Stimulated activated CD8-positive, alpha-beta memory T cell treated with anti-CD3 and anti-CD28 coated beads, Interleukin-2, amount 100 ng/mL, for 1 hour (primary cell): ENCODE measurements at places on chromosomes 2 and 18.
A peak's percentile ranks its signal among the peaks of the same experiment; 100 is the strongest.

DNA sequence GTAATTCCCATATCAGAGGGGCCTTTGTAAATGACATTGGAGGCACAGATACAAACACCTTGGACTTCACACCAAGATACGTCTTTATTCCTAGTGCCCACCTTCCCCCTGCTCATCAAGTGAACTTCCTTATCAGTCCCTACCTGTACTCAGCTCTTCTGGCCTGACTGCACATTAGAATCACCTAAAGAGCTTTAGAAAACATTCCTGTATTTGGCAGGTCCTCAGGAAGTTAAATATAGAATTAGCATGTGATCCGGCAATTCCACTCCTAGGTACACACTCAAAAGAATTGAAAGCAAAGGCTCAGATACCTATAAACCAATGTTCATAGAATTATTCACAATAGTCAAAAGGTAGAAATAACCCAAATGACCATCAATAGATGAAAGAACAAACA is 46.6 kb downstream of the ALK start:
- no peak for DNase-seq

DNA sequence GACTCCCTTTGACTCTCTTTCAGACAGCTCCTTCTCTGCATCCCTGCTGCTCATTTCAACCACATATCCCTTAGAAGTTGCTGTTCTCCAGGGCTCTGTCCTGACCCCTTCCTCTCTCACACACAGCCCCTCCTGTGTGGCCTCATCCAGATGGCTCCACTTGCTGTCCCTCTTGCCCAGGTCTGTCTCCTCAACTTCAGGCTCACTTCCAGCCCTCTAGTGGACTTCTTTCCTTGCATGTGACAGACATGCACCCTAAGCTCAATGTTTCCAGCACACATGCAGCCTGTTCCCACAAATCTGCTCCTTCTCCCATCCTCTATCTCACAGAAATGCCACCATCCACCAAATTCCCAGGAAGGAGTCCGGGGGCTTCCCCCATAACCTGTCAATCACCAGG is 9.0 kb upstream of the MRPL19 start:
- DNase-seq, result no peak

DNA sequence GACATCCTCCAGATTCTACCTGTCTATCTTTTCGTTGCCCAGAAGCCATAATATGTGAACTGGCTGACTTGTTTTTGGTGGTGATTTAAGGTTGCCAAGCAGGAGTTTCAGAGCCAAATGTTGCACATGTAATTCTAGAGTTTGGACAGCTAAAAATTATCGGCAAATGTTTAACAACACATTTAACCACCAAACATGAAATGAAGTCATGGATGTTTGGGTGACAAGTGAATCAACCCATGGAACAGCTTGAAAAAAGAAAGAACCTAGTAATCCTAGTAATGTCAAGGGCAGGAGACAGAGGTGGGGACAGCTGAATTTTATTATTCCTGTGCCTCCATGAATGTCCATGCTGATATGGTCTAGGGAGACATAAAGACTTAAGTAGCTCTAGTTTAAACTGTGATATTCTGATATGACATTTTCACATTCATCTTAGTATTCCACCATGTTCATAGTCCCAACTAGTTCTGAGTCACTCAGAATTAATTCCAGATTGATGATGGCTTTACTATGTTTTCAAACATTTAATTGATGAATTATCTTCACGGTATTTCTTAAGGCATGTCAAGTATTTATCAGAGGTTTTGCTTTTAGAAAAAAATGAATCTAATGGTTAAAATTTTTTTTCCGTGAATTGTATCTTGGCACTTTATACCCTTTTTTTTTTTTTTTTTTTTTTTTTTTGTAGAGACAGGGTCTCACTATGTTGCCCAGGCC is 101.7 kb downstream of the SOCS6 start:
- DNase-seq, result no peak

DNA sequence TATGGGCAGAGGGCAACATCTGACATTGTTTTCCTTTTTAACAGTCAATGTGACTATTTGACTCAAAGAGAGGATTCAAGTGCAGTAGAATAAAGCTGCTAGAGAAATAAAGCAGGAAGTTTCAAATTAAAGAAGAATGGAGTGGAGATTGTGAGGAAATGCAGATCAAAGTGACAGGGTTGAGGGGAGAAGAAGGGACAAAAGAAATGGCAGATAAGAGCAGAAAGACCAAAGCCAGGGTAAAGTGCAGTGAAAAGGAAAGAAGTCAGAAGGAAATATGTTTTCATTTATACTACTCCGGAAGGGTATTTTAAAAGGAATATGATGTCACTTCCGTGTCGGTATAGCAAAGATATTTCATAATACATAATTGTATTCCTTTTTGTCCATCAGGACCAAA is 297.5 kb upstream of the CRIM1 start:
- DNase-seq, result no peak

DNA sequence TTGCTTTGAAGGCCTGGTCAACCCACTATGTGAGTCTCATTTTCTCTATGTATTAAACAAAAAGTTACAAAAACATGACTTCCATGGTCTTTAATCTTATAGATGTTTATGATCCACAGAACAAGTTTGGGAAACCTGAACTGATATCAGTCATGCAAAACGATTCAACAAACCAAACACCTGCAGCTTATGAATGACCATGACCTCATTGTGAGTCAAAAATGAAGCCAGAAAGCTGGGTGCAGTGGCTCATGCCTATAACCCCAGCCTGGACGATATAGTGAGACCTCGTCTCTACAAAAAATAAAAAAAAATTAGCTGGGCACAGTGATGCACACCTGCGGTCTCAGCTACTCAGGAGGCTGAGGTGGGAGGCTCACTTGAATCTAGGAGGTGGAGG is 270.4 kb upstream of the CCDC68 start:
- DNase-seq, result no peak

GRCh38 chr18:70299393-70299792 is 10.5 kb downstream of the SOCS6 start:
- DNase-seq, result no peak

DNA sequence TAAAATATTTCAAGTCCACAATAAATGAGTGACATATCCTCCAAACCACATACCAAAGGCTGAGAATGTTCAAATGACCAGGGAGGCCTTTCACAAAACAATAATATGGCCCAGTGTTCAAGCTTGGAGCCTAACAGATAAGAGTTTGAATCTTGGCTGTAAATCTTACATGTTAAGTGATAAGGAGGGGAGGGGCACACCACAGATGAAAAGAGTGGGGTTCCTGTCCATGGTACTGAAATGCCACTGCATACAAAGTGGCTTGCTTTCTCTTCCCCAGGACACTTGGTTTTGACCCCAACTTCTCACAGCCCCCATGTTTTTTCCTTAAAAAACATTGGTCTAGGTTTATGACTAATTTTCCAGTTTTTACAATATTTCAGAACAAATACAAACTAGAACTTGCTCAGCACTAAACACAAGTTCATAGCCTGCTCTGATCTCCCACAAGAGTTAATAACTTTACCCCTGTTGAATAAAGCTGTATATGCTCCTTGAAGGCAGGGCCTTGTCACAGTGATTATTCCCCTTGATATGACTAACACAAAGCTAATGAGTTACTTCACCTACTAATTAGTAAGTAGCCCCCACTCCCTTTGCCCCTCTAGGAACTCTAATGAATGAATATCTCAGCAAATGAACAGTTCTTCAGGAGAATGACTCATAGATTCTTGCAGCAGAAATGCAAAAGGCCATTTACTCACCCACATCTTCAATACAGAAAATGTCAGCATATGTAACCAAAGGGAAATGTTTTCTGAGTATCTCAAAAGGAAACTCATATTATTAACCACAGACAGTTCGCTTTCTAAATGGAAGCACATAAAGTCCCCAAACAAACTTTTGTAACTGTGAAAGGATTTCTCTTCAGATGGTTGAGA is 142.2 kb downstream of the SATB2 start:
- DNase-seq, result no peak

GRCh38 chr2:63056107-63057050 is 5.7 kb downstream of the OTX1 start:
- no peak for DNase-seq

- DNase-seq, result no peak
Measured at GRCh38 chr18:3340682-3341097, 78.8 kb downstream of the MYL12B start.

DNA sequence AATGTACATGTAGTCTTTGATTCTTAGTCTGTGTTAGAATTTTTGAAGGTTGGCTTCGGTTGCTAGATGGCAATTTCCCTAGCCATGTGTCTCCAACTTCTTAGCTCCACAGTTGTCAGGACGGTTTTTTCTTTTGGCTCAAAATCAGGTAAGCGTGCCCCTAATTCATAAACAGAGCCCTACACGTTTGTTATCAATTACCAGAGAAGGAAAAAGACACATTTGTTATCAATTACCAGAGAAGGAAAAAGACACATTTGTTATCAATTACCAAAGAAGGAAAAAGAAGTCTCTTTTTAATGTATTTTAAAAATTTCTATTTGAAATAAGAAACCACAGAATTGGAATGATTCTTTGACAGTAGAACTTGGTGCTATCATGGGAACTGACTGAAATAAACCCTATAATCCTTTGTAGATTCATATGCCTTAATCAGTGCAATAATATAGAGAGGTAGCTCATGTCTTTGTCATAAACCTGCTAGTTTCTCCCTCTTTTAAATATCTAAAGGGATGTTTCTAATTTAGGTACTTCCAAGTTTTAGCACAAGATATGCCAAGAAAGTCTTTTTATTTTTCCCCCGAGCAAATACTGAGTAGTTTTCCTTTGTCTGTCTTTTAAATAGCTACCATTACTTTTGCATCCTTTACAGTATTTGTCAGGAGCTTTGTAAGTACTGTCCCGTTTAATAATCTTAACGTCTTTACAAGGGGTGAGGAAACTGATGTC is 35.9 kb downstream of the CAMKMT start:
- no peak for DNase-seq

DNA sequence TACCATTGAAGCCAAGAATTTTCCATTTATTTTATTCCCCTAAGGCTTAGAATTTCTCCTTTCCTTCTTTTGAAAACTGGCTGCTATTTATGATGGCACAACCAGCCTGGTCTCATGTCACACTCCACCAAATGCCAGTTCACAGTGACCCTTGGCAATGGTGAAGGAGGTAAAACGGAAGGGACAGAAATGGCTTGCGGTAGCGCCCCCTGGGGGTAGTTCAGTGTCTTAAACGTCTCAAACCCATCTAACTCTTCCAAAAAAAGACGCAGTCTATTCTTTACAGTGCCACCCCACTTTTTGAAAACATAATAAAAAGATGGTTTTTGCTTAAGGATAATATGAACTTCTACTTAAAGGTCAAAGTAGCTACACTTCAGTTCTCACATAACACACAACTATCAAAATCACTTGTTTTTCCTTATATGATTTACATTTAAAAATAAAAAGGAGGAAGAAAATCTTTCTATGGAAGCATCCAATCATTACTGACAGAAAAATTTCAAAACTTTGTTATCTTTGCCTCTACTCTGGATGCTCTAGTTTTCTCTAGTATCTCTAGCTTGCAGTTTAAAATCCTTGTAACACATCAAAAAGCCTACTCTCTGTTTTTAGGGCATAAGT is 28.0 kb downstream of the PNO1 start:
- DNase-seq, result peak; percentile 24

DNA sequence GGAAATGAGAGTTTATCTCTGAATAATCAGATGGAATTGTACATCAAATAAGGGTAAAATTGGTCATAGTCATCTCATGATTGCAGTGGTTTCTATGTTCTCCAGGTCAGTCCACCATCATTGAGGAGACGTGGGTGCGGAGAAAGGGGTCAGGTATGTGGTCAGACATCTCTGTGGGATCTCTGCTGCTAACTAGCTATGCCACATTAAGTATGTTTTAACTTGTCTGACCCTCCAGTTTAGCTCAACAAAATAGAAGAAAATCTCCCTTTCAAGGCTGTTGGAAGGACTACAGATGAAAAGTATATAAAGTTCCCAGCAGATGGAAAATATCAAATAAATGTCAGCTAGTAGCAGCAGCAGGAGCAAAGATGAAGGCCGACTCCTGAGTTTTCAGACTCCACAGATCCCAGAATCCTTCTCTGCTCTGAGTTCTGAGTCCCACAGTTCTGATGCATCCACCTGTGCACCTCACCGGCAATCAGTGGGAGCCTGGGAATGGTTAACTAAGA is 106.6 kb upstream of the CYP1B1 start:
- no peak for DNase-seq

DNA sequence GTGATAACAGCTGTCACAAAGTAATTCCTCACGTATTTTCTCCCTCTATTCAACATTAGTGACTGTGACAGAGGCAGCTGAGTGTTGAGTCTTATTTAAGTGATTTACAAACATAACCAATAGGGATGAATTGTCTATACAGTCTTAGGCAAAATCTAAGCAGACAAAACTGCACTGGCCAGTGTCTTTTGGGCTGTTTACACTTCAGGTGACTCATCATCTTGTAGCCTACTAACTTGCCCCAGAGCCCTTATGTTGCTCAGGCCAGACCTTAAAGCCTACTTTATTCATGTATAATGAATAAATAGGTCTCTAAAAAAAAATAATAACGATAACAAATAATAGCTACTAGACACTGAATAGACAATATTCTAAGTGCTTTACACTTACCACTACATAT is 17.2 kb downstream of the THOC1 start:
- DNase-seq, result no peak

DNA sequence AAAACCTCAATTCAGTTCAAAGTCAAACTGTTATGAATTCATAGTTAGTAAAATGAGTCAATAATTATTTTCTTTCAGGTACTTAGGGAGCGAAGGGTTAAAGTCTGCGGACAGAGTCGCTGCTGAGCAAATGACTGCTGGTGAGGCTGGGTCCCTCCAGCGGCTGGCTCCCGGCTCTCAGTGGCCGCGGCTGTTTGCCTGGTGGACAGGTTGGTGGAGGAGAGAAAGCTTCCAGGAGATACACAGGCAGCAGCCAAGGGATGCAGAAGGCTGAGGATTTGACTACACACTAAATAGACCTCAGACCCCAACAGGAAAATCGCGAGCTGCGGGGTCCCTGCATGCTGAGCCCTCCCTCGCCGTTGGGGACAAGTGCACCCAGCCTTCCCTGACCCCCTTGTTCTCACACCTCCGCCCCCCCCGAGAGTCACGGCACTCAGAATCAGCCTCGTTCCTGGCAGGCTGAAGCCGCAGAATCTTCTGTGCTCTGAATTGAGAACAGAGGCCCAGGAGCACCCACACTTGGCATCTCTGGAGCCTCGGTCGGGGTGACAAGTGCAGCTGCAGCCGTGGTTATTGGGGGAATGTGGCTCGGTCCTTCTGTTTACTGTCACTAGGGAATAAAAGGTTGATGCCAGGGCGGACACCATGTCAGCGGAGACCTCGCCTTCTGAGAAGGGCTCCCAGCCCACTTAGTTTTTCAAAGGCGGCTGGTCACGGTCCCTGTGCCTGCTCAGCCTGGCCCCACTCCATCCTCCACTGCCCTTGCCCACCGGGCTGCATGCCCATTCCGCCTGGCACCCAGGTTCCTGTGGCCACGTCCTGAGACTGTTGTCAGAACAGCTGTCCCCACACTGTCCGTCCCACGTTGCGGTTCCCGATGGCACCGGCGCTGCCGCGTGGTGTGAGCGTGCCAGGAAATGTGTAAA is 74.0 kb downstream of the SLC66A2 start:
- DNase-seq, result no peak

GRCh38 chr18:76689646-76690264 is 132.6 kb upstream of the ZNF236 start:
- DNase-seq, result no peak

- no peak for DNase-seq
Measured at GRCh38 chr2:17672583-17673317, 80.9 kb downstream of the SMC6 start.
